ENCODE measurements at places on chromosomes 16 and 17.

DNA sequence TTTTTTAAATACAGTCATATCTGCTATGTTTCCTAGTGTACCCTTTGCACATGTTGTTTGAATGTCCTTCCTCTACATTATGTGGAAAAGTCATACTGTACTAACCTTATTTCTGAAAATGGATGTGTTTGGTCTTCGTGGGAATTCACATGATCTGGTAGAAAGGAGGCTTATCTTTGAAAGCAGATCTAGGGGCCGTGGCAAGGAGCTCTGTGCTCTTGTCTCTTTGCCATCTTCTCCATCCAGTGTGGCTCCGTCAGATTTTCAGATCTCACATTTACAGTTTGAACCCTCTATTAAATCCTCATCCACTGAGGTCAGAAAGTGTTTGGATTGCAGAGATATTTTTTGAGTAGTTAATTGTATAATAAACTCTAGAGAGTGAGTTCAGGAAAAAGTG lies 32.9 kb downstream of the MAP2K4 start:
- no peak for DNase-seq

- DNase-seq, result peak; percentile 43
Measured at GRCh38 chr17:75457047-75457654, 716 bp downstream of the TMEM94 start.

GRCh38 chr16:3283543-3284447 lies 504 bp downstream of the ZNF263 start:
- DNase-seq, result no peak

DNA sequence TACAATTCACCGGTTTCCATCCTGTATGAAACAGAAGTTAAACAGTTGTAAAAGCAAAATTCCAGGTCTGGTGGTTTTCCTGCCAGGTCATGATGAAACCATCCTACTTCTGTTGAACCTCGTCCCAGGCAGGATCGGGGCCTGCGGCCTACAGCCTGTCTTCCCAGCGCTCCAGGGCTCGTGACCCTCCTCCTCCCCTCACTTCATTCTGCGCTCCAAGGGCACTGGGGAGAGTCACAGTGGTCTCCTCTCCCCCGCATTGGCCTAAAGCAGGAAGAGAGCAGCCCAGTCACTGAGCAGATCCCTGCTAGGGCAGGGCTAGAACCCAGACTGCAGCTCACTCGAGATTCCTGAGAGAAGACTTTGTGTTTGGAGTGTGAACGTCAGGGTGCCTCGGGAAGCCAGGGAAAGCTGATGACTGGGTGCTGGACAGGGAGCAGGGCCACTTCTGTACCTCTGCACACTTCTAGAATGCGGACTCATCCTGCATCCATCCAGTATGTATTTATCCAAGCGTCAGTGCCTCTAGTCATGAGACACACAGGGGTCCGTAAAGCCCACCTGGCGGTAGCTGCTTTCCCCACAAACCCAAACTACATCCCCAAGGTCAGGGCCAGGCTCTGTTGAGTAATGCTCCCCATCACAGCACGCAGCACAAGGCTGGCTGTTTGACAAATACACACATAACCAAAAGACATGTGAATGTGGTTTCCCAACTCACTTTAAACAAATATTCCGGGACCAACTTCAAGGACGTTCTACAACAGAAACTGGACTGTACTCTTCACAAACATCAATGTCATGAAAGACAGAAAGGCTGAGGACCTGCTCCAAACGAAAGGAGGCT lies 1.7 kb upstream of the ITGAE start:
- DNase-seq, result no peak

DNA sequence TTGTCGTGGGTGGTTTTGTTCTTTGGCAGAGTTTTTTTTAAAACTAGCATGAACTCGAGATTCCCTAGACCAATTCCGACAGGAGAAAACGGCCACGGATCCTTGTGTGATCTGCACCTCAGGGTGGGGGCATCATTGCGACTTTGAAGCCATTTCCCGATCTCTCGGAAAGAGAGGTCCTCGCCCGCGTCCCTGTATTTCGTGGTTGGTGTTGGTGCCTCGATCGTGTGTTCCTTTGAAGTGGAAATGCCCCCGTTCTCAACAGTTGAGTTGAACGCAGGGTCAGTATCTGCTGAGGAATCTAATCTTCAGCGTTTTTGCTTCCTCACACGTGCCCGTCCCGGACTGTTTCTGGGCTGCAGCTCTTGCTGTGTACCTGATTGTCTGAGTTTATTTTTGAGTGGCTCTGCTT lies 1.1 kb downstream of the CRAMP1 start:
- no peak for DNase-seq

GRCh38 chr16:79839466-79840341 lies 239.2 kb upstream of the MAF start:
- no peak for DNase-seq

DNA sequence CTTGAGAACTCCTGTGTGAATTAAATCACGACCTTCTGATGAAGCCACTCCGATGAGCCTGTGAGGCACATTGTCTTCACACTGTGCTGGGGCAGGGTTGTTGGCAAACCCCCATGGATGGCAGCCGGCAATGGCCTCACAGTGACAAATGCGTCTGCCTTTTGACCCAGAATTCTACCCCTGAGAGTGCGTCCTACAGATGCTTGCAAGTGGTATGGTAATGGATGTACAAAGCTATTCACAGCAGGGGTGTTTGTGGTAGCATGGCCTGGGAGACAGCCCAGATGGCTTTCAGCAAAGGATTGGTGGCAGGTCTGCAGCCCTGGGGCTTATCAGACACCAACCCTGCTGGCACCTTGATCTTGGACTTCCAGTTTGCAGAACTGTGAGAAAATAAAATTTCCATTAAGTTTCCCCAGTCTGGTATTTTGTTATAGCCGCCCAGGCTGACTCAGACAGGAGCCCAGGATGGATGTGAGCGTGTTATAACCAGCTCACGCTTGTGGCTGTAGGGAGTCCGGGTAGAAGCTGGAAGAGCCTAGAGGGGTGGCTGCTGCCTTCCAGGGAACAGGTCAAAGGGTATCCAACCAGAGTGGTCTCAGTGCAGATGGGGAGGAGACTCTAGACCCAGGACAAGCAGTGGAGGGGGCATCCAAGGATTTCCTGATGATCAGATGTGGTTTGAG lies 10.1 kb downstream of the AFMID start:
- DNase-seq, result no peak

GRCh38 chr17:18371455-18371854 lies 6.1 kb upstream of the EVPLL start:
- no peak for DNase-seq

- no peak for DNase-seq
Measured at GRCh38 chr17:17239832-17240231, 2.9 kb upstream of the FLCN start.

DNA sequence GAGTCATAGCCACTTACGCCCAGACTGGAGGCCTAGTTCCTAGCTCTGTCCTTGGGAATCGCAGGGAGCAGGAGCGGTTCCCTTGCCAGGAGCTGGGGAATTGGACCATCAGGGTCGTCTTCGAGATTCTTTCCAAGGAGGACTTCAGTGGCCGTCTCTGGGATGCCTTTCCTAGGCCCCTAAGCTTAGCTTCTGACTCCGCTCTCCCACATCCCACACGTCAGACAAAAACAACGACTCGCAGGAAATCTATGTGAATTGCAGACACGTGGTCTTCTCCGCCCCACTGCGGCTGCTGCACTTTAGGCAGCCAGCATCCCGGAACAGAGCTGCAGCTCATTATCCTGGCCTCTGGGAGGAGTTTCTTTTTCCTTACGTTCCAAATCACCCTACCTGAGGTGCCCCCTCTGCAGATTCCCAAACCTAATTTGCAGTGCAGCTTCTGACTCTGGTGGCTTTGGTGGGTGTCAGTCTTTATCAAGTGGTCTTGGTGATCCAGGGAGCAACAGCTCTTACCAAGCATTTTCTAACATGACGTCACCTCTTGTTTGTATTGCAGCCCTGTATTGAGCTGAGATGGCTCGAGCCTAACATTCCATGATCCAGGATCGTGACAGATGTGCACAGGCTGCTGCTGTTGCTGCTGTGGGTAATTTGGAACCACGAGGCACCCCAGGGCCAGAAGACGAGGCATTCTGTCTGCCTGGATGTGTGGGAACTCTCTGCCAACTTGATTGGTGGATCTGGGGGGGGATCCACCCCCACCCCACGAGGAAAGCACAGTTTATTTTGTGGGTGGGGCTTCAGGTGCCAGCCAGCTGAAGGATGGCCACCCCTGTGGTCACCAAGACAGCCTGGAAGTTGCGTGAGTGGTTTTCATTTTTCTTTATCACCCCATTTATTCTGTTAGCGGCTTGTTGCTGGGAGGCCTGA lies 1.1 kb downstream of the KATNB1 start:
- DNase-seq, result peak; percentile 14

DNA sequence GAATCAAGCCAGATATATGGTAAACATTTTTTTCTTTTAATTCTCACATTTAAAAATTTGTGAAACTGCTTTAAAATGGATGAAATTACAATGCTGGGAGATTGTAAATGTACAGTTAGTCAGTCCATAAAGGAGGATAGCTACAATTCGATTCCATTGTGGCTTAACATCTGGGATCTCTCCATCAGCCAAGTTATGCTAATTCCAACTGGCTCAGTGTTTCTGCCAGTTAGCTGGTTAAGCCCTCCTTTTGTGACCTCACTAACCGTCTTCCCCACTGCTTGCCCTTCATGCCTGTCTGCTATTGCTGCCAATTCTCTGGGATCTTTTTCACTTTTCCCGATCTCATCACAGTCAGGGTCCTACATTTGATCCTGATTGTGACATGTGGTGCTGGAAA lies 1347.6 kb downstream of the CDH11 start:
- no peak for DNase-seq

DNA sequence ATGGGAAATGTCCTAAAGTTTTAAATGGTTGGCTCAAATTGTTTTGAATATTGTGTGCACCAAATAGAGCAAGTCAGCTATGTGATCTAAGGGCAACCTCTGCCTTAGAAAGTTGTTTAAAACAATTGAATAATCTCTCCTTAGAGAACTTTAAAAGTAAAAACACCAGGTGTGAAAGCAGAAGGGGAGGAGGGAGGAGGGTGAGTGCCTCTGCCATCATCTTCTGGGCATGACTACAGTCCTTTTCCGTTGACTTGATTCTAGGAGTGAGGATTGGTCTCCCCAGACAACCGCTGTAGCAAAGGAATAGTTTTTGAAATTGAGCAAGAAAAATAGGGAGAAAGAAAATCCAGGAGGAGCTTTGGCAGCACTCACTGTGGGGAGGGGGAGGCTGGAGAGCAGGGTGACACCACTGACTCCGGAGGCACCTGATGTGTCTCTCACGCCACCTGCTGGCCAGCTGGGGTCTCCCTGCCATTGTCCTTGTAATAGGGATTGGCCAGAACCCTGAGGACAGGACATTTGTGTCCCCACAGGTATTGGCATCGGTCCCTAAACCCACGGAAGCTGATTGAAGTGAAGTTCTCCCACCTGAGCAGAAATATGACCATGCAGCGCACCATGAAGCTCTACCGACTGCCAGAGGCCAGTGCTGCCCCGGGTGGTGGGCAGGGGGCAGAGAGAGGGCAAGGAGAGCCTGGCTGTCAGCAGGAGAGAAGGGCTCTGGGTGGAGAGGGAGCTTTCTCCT lies 33.3 kb downstream of the PLCD3 start:
- DNase-seq, result peak; percentile 57

DNA sequence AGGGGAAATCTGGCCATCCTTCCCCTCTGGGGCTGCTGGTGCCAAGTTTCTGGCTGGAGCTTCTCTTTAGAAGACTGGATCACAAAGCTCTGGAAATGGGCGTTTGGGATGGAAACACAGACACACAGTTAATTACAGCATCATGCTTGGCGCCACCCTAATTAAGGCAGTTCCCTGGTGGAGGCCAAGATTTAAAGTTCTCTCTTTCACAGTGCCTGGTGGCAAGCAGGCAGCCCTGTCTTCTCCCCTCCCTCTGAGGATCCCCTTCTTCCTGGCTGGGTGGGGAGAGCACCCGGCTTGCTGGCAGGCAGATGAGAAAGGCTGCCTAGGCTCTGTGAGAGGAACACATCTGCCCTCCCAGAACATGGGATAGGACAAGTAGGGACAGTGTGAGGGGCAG lies 59.0 kb upstream of the NKD1 start:
- no peak for DNase-seq

DNA sequence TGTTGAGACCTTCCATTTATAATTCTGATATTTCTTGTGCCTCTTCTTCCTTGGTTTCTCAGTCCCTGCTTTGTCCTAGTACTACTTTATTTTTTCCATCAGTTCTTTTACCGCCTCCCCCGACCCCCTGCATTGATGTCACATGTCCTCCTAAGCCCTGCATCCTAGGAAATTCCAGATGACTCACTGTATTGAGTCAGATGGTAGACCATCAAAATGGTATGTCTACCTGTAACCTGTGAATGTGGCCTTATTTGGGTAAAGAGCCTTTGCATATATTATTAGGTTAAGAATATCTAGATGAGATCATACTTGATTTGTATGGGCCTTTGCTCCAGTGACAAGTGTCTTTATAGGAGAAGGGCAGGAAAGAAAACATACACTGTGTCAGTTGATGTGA lies 515.3 kb upstream of the CA10 start:
- no peak for DNase-seq

GRCh38 chr16:50166511-50167500 lies 13.7 kb downstream of the TENT4B start:
- DNase-seq, result no peak

- DNase-seq, result no peak
Measured at GRCh38 chr17:964876-965275, 14.7 kb downstream of the NXN start.

DNA sequence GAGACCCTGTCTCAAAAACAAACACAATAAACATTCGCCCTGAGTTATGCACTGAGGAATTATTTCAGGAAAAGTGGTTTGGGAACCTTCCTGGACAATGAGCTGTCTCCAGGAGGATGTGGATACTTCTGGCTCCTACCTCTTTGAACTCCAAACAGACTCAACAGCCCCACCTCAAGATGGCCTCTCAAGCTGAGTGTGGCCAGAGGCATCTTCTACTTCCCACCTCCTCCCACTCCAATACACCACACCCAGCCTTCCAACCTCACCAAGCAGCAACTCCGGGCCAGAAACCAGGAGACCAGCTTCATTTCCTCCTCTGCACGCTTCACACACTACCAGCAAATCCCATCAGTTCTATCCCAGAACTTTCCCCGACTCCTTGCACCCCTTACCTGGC lies 11.6 kb downstream of the HBQ1 start:
- no peak for DNase-seq

- no peak for DNase-seq
Measured at GRCh38 chr16:13194766-13195165, 293.4 kb downstream of the SHISA9 start.

- no peak for DNase-seq
Measured at GRCh38 chr16:84005391-84005790, 37.2 kb downstream of the SLC38A8 start.

DNA sequence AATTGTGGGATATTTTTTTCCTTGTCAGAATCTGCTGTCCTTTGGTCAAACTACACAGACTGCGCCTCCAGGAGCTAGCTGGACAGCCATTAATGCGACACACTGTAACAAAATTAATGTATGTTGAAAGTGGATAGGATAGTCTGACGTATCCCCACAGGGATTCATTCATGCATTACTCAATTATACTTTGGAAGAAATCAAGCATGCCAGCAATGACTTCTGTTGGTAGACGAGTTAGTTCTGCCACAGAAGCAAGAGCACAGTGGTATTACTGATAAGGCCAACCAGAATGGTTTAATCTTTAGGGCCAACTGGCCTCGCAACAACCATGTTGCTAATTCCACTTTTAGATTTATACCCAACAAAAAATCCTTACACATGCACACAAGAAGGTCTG lies 106.4 kb upstream of the TOB1 start:
- no peak for DNase-seq
